ENCODE measurements at places on chromosomes 2 and 18.

DNA sequence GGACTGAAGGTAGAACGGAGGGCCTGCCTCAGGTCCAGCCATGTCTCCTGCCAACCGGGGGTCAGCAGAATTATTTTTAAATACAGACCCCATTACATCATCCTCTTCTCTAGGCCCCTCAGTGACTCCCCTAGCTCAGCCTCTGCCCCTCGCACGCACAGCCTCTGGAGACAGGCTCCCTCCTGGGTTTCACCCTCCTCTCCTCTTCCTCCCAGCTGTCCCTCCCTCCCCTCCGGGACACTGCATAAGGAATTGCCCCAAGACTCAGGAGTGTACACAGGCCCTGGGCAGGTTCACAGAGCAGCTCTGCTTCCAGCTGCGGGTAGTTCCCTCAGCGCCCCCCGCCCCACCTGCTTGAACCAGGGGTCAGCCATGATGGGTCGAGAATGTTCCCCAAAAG is 520.2 kb upstream of the MYT1L start:
- DNase-seq, result no peak

DNA sequence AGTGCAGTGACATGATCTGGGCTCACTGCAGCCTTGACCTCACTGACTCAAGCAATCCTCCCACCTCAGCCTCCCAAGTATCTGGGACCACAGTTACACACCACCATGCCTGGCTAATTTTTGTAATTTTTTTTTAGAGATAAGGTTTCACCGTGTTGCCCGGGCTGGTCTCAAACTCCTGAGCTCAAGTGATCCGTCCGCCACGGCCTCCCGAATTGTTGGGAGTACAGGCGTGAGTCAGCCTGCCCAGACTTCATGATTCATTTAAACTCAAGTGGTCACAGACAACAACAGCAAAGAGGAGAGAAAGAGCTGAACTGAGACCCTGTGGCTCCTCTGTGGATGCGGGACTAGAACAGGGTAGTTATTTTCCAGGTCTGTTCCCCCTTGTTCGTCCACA is 83.0 kb downstream of the TSHZ1 start:
- no peak for DNase-seq

GRCh38 chr2:165305391-165306096 is 66.3 kb downstream of the SCN2A start:
- DNase-seq, result peak; percentile 10

DNA sequence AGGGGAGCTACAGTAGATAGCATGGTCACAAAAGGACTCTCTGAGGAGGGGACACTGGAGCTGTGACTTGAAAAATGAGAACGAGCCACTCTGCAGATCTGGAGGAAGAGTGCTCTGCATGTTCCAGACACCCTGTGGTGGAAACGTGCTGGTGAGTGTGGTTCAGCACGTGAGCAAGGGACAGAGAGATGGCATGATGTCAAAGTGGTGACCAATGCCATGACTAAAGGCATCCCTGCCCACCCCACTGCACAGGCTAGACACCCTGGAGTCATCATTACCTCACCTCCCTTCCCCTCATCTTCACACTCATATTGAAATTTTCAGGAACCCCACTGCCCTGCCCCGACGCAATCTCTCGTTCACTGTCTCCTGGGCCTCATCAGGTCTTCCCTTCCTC is 56.5 kb downstream of the SLC4A5 start:
- DNase-seq, result no peak

- no peak for DNase-seq
These were observed 11.7 kb upstream of the PDE11A start for GRCh38 chr2:178084273-178084672.

All from non-pigmented ciliary epithelial cell (primary cell).